ENCODE measurements at places on chromosomes 2 and 18.

DNA sequence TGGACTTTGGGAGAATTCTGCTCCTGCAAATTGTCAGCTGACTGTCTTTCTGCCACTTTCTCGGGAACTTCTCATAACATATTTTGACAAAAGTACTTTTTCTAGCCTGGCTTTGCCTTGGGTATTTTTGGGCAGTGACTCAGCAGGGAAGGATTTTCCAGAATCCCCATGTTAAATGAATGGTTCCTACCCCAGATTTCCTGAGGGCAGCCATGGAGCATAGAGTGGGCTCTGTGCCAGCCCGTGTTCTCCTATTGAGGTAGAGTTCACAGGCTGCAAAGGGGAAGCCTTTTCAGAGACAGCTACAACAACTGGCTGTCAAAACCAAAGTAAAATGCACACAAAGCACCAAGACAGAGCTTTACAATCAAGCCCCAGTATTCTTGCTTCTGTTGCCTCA is 59.8 kb downstream of the BMP10 start:
- DNase-seq = no peak

- DNase-seq = no peak
These were observed 96.8 kb upstream of the CDC42EP3 start for GRCh38 chr2:37767959-37768925.

DNA sequence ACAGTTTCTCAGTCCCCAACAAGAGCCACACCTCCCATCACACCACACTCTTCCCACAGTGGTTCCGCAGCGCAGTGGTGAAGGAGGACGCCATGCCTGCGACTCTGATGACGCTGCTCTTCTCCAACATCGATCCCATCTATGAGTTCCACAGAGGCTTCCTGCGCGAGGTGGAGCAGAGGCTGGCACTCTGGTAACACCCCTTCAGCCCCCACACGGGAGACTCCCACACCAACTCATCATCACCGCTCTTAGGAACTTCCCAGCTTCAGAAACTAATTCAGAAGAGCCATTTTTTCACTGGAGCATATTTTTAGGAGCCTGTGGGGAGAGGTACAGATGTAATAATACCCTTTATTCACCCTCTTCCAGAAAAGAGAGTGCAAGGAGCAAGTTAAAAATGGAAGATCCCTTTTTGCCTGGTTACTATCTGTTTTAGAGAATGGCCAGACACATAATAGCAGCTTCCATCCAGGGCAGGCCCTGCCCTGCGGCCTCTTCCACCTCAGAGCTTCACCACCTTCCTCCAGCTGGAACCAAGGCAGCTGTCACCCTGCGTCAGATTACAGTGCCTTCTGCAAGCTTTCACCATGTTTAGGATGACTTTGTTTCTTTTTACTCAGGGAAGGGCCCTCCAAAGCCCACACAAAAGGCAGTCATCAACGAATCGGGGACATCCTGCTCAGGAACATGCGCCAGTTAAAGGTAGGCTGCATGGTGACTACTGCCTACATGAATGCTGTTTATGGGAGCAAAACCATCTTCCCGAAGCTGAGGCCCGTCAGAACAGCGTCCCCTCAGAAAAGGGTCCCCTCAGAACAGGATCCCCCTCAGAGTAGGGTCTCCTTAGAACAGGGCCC is 44.9 kb downstream of the STK25 start:
- DNase-seq = no peak

- DNase-seq = peak; percentile 71
These were observed 57.3 kb upstream of the PSMD14 start for GRCh38 chr2:161250864-161251436.

DNA sequence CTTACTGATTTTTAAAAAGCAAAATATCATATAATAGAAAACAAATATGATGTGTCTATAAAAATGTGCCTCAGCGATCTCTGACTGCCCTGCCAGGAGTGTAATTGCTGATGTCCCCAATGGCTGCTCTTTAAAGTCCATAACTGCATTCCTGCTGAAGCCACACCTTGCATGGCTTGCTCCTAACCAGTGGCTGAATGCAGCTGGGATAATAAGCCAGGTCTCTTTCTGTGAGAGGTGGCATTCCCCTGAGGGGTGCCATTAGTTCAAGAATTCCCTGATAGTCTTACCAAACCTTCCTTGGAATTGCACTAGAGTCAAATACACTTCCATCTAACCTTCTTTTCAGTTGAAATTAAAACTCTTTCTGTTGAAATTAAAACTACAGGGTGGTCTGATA is 125.8 kb upstream of the ZNF804A start:
- DNase-seq = no peak

GRCh38 chr2:54558188-54559005 is 102.3 kb downstream of the SPTBN1 start:
- peak; percentile 50 for DNase-seq

DNA sequence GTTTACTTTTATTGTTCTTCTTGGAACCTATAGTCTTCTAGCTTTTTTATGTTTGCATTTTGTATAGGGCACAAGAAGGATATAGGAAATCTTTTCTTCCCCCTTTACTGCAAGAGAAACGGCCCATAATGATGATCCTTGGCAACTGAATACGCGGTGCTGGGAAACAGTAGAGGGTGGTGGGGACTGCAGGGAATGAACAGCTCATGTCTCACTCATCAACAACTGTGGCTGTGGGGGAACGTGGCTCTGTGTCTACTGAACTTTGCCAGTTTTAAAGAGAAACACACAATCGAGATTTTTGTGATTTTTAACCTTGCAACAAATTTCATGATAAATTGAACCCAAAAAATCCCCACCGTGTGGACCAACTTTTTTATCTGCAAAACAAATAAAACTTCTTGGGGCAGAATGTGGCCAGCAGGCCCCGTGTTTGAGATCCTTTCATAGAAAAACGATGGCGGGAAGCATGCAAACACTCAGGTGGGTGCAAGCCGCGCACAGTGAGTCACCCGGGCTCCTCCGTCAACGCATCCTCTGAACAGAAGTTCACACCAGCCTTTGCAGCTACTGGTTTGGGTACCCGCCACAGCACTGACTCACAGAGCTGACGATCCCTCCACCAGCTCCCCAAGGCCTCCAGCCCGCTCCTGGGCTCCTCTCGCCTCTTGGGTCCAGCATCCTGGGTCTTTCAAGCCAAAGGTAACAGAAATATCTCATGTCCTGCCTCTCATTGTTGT is 149.3 kb downstream of the COL6A3 start:
- no peak for DNase-seq

GRCh38 chr2:96163768-96164429 is 18.7 kb upstream of the DUSP2 start:
- no peak for DNase-seq

DNA sequence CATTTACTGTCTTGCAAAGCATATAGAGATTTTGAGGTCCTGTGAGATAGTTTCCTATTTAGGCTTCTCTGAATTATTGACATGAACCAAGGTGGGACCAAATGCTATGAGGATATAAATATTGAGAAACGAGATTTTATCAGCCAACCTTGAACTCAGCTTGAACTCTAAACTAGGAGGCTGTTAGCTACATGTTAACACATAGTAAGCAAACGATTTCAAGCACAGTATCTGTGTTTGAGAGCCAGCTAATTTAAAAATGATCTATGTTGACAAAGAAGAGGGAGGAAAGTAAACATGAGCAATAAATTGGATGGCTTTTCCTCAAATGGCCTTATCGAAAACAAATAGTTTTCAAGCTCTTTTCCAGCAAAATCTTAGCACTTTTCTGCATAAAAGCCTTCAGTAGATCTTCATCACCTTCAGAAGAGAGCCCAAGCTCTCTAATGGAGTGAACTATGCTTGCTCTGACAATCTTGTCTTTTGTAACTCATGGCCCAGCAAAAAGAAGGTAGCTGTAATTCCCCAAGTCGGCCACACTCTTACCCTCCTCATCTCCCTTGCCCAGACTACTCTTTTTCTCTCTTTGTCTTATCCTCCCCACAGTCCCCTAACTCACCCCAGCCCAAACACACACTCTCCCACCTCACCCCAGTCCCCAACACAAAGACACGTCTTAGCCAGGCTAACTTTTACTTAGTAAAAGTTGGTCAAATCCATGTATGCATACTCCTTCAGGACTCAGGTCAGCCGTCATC is 14.7 kb downstream of the CD28 start:
- DNase-seq = no peak

GRCh38 chr2:29723255-29724001 is 198.0 kb downstream of the ALK start:
- no peak for DNase-seq

DNA sequence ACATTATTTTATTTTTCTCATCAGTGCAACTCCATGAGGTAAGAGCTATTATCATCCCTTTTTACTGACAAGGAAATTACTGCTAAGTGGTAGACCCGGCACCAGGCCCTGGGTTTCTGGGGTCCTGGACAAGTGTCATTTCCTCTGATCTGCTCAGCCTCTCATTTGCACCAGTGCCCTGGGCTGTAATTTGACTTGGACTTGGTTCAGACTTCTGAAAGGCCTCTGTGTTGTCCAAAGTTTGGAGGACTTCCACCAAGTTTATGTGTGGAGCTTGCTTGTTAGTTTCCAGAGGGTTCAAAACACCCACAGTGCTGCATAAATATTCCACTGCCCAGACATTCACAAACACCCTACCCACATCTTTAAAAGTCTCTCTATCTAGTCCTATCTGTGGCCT is 44.0 kb upstream of the PPP1CB start:
- DNase-seq = no peak

GRCh38 chr2:110994250-110994961 is 126.3 kb upstream of the BCL2L11 start:
- DNase-seq = no peak

DNA sequence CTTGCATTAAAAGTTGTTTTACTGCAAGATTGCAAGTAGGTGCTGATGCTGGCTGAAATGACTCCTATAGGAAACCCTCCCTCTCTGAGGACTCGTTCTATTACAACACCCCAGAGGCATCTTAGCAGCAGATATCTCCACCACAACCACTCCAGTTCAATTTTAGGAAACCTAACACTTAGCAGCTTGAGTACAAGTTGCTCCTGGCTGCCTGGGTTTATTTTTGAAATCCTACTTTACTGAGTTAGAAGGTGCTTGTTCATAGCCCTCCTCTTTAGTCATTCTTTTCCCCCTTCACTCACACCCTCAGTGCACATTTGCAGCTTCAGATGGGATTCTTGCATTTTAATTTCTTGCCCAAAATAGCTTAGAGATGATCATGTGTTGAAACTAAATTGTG is 111.5 kb downstream of the MTCL1 start:
- DNase-seq = no peak

- no peak for DNase-seq
These were observed 83.8 kb upstream of the SERTAD2 start for GRCh38 chr2:64737547-64737946.

- peak; percentile 4 for DNase-seq
These were observed 57.8 kb upstream of the RGPD5 start for GRCh38 chr2:109736177-109736827.

DNA sequence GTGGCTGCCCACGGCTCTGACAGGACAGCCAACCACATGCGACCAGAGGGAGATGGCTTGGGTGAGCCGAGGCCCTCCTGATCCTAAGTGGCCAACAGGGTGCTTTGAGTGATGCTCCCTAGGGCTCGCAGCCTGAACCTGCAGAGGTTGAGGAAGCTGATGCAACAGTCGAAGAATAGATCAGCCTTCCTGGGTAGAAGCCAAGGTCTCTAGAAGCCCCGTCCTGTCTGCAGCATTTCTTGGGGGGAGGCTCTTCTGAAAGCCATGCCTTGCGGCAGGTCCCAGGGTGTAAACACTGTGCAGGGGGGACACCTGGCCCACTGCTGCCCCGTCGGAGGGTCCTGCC is 136.4 kb downstream of the HDAC4 start:
- no peak for DNase-seq

DNA sequence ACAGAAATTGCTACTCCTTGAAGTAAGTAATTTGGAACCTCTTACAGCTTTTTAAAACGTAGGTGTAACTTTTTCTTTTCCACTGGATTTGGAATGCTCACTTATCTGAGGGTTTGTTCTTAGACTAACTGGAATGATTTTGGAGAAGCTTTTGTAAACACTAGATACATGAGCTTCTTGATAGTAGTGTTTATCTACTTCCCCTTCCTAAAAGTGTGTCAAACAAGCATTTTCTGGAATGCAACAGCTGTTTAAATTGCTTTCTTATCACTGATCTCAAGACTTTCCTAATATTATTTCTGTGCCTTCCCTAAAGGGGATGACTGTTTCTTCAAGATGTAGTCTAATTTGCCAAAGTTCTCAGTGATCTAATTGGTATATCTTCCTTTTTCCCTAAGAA is 282.6 kb downstream of the CCDC178 start:
- no peak for DNase-seq

GRCh38 chr2:240926516-240927389 is 20.6 kb downstream of the CROCC2 start:
- DNase-seq = no peak

DNA sequence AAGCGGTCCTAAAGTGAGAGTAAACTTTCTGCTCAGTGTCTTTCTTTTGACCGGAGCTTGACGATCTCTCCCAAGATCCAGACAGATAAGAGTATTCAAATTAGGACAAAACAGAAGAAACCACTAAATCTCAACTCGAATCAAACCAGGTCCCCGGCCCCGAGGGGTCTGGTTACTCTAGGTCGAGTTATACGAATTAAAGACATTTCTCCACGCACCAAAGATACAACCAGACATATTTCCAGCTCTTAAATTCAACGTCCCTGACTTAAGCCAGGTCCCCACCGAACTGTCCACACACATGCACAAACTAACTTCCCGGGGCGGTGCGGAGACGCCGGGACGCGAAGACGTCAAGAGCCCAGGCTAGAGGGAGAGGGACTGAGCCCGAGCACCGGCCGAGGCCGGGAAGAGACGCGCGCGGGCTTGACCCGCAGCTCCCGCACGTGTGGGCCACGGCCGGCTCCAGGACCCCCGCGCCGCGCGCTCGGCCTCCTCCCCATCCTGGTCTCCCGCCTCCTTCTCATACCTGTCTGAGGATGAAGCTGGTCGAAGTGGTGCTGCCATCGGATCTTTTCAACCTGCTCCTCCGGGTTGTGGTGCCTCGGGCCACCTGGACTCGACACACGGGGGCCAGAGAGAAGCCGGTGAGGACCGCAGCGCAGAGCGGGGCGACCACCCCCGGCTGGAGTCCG is 896 bp downstream of the CACNB4 start:
- DNase-seq = no peak

- DNase-seq = no peak
These were observed 21.6 kb downstream of the OSR1 start for GRCh38 chr2:19336781-19337180.

DNA sequence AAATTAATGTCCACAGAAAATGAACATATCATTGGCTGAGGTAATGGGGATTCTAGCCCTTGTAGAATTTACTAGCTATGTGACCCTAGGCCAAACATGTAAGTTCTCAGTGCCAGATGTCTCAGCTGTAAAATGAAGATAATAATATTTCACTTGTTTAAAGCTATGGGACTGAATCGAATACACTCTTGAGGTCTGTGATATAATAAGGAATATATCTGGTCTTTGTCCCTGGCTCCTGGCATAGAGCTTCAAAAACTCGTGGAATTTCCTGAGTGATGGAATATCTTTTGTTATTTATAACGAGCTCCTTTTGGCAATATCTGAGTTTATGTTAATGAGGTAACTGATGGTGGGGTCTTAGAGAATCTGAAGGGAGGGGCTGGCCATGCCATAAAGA is 201.4 kb upstream of the CYP26B1 start:
- no peak for DNase-seq

DNA sequence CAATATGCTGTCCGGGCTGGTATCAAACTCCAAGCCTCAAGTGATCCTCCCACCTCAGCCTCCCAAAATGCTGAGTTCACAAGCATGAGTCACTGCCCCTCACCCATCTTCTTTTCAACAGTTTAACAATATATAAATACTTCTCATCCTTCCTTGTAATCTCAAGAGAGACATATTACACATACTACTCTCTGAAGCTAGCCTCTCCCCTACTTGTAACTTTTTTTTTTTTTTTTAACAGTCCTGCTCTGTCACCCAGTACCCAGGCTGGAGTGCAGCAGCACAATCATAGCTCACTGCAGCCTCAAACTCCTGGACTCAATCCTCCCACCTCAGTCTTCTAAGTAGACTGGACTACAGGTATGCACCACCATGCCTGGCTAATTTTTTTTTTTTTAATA is 5.7 kb downstream of the GFPT1 start:
- no peak for DNase-seq
